ENCODE measurements at places on chromosomes 2 and 18. TPM values are rescaled to one million over a fixed set of nuclear protein-coding genes. Genes with fewer than 3 reads are reported as not detected.

The BOK gene
- total RNA-seq: 62.8 TPM

GRCh38 chr18:7885865-7886264 is 318.7 kb downstream of the PTPRM start:
- DNase-seq: no peak

DNA sequence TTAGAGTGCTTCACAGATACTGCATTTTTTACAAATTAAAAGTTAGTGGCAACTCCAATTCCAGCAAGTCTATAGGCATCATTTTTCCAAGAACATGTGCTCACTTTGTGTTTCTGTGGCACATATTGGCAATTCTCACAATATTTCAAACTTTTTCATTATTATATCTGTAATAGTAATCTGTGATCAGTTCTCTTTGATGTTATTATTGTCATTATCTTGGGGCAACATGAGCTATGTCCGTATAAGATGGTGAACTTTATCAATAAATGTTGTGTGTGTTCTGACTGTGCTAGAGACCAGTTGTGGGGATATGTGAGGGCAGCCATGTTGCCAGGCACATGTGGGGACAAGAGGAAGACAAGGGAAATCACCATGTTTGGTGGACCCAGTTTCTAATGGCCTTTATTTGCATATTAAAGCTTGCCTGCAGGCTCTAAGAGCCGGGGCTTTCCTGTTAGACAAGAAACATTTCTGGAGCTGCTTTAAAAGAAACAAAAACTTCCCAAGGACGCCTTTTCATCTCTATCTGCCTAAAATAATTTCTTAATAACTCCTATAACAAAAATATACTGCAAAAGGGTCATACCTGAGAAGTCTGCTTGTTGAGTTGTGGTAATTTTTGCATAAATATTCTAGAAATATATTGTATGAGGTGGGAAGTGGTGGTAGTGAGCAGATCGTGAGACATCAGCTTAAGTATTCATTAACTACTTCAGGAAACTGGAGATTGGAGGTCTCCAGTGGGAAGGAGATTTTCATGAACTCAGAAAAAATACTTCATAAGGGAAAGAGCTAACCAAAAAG is 37.2 kb downstream of the KYNU start:
- no peak for DNase-seq

GRCh38 chr18:54828281-54828881 is at the start of gene RAB27B:
Gene RAB27B, plus strand, starts transcription at chr18:54828477. Its CDS starts 49,109 bp downstream, at chr18:54877586.
- DNase-seq: peak; percentile 94

The FARP2 gene
- 33.4 TPM for total RNA-seq

DNA sequence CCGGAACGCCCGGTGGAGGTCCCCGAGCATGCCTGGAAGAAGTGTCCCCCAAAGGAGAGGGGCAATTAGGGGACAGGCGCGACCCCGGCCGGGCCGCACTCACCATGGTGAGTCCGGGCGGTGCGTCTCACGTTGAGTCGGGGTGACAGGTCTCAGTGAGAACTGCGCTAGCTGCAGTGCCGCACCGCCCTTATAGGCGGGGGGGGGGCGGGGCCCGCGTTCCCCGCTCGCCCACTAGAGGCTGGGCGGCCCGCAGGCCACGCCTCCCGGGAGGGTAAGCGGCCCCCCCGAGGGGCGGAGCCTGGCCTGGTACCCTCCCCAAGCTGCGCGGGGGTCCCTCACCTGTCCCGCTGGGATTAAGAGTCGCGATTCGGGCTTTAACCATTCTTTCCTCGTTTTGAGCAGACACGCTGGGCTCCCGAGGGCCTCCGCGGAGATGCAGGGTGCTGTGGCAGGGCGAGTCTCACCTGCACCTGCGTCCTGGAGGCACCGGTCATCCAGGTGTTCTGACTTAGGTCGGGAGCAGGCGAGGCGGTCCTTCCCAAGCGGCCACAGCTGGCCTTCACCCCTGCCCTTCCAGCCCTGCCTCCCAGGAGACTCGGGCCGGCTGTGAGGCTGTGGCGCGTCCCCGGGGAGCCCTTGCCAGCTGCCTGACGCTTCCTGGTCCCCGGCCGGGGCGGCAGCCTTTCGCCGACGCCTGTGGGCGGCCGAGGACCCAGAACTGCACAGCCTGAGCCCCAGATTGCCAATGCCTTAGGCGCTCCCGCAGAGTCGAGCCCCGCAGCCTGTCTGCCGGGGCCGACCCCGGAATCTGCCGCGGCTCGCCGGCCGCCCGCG is at the start of gene TUBA4A:
TUBA4A (minus strand) TSS at position 166 of the 837 bp plus-strand sequence; CDS start at position 106, 60 bp downstream.
- DNase-seq: peak; percentile 94

The REG1B gene
- not detected for total RNA-seq

- no peak for DNase-seq
These were observed 126.4 kb downstream of the NCOA1 start for GRCh38 chr2:24617424-24617823.

Measured in upper lobe of left lung (tissue), 6 donors.